ENCODE measurements at places on chromosomes 2 and 18.
A peak's percentile ranks its signal among the peaks of the same experiment; 100 is the strongest.

DNA sequence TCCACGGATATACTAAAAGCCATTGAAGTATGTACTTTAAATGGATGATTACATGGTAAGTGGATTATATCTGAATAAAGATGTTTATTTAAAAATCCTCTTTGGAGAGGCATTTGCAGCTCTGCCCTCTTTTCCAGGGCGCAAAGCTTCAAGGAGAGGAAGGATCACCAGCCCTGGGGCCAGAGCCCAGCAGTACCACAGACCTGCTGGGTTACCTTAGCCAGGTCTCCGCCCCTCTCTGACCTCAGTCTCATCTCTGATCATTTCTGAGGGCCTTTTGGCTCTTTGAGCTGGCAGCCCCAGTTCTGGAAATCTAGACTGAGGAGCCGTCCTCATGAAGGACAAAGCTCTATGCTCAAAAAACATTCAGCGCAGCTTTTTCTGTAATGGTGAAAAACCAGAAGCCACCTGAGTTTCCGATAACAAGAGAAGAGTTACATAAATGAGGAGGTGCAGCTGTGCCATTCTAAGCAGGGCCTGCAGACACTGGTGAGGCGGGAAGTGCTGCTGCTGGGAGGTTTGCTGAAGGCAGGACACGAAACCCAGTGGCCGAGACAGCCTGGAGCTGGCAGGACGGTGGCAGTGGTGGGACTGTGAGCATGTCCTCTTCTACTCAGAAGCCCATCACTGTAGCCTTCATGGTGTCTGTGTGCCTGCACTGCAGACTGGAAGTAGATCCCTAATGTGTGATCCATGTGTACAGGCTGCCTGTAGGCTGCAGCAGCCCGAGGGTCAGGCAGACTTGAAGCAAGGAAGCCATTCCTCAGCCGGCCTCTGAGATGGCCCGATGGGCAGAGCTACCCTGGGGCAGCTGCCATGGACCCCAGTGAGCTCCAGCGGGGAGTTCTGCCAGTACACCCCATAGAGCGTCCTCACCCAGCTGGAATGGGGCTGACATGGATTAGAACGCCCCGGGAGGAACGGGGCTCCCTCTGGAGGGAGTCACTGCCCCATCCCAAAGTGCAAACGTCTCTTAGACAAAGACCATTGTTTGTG lies 27.7 kb downstream of the ADRA2B start:
- no peak for DNase-seq

DNA sequence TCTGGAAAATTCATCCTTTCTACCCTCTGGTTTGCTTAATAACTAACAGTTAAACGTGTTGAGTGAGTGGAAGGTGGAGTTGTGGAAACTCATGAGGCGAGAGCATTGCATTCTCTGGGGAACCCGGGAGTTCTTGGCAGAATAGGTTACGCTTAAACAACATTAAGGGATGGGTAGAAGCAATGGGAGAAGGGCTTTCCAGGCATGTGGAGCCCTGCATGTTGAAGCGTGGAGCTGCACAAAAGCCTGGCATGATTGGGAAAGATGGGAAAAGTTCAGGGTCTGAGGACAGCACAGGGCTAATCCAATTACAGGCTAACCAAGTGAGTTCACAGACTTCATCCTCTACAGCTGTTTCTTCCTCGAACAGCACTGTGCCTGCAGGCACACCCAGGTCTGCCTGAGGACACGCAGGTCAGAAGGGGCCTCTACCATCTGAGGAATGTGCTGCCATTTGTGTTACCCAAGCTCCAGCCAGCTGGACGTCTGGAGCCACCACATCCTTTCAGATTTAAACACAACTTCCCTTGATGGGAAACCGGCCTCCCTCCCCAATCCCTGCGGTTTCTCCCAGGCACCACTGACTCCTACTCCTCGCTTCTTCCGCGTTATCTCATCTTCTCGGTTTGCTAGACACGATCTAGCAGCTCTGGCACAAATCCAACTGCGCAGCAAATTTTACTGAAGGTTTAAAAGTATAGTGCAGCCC lies 164.2 kb downstream of the ANTXR1 start:
- DNase-seq = peak; percentile 41

DNA sequence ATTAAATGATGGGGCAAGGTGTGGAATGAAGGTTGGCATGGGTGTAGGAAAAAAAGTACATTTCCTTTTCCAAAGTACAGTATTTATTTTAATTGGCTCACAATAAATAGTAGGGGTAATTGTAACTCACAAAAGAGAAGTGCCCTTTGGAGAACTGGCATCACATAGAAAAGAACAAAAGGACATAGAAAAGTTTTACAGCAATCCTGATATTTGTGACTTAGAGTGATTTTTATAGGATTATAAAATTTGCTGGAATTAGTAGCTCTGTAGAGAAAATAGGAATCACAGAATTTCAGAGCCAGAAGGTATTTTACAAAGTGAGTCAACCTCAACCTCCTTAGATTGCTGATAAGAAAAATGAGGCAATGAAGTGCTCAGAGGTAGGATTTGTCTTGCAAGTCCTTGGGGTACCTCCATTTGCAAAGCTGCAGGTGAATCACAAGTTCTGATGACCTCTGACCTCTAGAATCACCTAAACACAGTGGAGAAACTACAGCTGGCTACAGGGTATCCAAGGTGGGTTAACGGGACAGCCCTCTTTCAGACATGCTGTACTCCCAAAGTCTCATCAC lies 133.6 kb downstream of the SOCS6 start:
- DNase-seq = no peak

DNA sequence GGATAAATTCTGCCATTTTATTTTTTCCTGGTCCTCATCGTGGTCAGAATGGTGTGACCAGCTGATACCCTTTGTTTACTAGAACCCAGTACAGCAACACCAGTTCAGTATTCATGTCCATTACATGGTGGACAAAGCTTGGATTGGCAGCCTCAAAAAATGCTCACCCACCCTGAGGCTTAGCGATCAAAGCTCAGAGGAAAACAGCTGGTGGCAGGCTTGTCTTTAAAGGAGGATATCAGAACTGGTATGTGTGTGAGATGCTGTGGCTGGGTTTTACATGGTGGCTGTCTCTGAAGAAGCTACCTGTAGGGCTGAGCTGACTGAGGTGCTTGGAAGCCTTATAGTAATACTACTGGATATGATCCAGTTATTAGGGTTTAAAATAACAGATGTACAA lies 471.1 kb upstream of the MEX3C start:
- no peak for DNase-seq

- no peak for DNase-seq
Measured at GRCh38 chr18:13455960-13456481, 237.5 kb downstream of the LDLRAD4 start.

DNA sequence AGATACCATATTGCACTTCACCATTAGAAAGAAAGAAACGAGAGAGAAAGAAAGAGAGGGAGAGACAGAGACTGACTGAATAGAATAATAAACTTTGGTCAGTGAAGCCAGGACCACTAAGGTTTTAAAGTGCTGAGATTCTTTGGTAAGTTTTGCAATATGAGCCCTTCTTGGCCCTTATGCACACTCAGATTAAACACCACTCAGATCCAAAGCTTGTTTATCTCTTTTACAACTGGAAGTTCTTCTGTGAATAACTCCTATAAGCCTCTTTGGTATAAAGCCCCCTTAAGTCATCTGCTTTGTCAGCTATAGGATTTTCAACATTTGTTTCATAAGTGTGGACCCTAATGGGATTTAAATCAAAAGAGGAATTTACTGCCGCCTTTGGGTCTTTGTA lies 40.8 kb downstream of the PID1 start:
- DNase-seq = no peak
